HT1080 (cell line): ENCODE measurements at places on chromosomes 12 and 14. TPM values are rescaled to one million over a fixed set of nuclear protein-coding genes. Genes with fewer than 3 reads are reported as not detected.

The PTGR2 gene
- total RNA-seq: 1.6 and 4.3 TPM in 2 replicates

- DNase-seq: no peak
Measured at GRCh38 chr12:44459569-44459968, 416.5 kb downstream of the NELL2 start.

DNA sequence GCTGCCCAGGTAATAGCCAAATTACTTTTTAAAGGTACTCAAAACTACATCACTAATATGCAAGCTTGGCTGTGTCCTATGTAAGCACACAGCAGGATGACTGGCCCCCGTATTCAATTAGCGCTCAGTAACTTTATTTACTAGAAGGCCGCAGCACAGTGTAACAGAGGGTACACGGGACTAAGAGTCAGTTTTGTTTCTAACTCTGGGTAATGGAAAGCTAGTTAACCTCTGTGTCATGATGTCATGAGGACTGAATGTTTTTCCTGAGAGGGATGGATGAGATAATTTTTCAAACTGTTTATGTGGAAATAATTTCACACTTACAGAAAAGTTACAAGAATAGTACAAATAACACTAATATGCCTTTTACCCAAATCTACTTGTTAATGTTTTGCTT, 27.1 kb downstream of the GALNT4 start:
- DNase-seq: no peak

GRCh38 chr12:45464699-45465098, 248.8 kb downstream of the ANO6 start:
- peak; percentile 3 for DNase-seq

DNA sequence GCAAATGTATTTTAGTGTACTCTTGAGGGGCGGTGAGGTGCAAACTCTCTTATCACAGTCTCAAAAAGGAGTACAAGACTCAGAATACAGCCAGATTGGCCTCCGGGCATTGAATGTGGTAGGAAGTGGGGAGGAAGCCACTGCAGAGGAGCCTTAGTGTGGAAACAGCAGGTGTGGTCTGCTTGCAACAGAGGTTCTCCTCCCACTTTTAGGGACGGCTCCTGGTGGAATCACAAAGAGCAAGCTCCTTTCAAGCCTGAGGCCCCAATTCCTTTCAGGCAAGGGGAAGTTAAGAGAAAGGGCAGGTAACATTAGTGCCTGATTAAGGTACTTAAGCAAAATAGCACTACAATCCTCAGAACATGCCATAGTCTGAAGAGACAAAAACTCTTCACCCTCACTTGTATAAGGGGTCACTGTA, 23.7 kb upstream of the SLC2A3 start:
- DNase-seq: no peak

DNA sequence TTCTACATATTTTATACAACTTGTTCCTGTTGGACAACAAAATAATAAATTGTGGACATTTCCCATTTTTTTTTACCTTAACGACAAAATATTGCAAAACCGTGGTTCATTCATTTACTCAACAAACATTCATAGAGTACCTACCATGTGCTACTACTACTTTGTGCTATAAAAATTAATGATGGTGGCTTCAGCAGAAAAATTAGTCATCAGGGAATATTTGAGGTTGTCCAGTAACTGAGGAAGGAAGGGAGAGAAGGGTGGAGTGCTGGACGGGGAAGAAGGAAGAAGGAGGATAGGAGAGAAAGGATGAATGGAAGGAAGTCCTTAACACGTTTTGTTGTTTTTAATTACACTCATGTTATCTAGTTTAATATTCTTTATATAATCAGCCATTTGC, 53.7 kb downstream of the PPFIBP1 start:
- DNase-seq: no peak

The RNASE1 gene
- 1.0 and 1.1 TPM in 2 replicates for total RNA-seq

The FNTB gene
- 12.0 and 17.2 TPM in 2 replicates for total RNA-seq

- no peak for DNase-seq
Measured at GRCh38 chr12:128684352-128684751, 139.4 kb downstream of the SLC15A4 start.

DNA sequence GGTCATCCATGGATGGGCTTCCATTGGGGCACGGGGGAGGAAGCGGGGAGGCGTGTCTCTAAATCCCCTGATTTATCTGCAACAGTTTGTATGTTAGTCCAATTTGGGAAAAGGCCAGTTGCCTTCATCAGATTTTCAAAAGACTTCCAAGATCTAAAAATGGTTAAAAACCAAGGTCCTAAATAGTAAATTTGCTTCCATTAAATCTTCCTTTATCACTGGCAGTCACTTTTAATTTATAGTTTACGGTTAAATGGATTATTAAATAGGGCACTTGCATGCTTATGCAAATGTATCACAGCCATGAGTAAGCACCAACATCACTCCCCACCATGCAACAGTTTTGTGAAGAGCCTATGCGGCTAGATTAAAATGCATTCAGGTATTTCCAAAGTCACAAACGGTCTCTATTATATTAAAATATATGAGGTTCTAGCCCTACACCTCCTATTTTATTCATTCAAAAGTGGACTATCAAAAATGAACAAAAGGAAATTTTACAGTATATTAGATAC, 108.2 kb upstream of the GPHB5 start:
- no peak for DNase-seq

The FCF1 gene
- 22.7 and 62.8 TPM in 2 replicates for total RNA-seq

DNA sequence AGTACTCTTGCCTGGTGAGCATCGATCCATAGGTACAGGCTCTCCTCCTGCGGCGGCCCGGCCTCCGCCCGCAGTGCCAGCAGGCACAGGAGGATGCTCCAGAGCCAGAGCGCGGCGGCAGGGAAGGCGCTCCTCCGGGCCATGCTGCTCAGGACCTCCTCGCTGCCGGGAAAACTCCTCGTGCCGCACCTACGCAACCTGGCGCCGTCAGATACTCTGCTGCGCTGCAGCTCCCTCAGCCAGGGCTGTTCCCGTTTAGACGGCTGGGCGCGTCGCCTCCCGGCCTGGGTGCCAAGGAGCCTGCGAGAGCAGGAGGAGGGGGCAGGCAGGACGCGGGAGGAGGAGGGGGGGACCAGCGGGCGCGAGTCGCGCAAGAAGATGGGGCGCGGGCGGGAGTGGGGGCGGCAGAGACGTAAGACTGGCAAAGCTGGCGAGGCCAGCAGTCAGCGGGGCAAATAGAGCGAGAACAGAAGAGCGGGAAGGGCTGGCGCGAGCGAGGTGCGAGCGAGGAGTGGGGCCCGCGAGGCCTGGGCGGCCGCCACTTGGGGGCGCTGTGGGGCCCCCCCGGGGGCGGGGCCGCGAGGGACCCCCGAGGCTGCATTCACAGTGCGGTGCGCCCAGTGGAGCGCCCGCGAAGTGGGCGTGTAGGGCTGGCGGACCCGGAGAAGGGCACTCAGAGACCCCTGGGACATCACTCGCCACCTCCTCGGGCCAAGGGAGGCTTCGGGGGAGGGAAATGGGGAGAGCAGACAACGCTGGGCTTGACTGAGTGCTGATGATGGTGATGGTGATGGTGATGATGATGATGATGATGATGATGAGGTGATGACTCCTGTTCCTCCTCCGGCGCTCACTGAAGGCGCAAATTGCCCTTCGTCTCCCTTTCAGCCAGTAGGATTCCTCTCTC, at the start of gene WIF1:
Gene WIF1, minus strand, starts transcription at position 257 of the 907 bp plus-strand sequence. Its CDS starts 114 bp downstream, at position 143.
- DNase-seq: no peak

DNA sequence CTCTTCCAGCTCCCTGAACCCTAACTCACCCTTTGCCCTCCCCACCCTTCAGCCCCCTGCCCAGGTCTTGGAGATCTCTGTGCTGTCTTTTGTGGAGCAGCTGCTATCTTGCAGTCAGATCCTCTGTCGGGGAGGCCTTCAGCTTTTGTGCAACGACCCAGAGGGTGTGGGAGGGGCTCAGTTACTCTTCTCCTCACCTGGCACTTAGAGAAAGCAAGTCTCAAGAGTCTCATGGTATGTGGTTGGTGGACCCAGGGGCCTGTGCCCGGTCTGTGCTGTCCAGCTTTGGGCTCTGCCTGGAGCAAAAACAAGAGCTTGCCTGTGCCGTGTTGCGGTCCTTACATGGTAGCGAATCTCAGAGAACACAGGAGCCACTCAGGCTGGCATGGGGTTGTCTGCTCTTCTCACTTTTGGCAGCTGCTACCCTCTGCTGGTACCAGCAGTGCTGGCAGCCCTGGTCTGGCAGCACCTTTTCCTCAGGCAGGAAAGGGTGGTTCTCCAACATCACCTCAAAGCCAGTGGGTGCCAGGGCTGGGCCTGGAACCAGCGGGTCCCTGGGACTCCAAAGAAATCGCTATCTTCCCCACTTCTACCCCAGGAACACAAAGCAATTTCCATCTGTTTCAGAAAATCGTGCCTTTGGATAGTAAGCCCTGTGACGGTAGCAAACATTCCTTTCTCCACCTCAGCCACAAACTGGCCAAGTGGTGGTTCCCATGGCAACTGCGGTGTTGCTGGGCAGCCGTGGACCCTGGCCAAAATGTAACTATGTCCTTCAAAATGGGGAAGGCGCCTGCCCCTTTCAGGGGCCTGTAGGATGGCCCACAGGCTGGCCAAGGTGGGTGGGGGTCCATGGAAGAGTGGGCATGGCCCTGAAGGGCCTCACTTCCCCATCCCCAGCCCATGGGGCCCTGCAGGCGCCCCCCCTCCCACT, 90.0 kb downstream of the RIN3 start:
- DNase-seq: peak; percentile 67

The IGFBP6 gene
- total RNA-seq: 58.5 and 72.9 TPM in 2 replicates

DNA sequence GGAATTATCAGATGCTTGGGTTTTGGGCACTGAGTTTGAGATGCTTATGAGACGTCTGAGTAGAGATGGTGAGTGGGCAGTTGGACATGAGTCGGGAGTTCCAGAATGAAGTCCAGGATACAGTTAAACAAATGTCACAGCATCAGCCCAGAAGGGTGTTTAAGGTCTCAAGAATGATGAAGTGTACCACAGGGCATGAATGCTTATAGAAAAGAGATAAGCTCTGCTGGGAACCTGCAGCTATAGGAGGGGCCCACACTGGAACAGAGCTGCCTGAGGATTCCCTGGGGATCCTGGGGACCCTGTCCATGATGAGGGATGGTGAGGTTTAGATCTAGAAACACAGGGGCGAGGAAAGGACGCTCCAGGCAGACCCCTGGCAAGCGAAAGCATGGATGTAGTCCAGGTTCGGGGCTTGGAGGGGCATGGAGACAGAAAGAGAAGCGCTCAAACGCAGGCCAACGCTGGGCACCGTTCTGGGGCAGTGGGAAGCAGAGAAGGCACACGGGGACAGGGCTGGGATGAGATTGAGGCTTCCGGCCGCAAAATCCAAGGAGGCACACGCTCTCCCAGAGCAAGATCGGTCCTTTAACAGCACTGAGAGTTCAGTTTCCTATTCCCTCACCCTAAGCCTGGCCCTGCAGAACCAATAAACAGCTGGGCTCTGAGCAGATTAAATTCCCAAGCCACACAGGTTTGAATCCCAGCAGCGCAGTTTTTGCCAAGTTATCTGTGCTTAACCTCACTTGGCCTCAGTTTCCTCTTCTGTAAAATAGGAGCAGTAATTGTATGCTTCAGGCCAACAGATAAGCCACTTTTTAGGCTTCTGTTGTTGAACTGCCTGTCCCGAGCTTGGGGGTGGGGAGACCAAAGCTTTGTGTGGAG, 52.9 kb downstream of the EID3 start:
- DNase-seq: no peak

The TAS2R50 gene
- 0.13 TPM in 1 of 2 replicates, not detected in the other for total RNA-seq

DNA sequence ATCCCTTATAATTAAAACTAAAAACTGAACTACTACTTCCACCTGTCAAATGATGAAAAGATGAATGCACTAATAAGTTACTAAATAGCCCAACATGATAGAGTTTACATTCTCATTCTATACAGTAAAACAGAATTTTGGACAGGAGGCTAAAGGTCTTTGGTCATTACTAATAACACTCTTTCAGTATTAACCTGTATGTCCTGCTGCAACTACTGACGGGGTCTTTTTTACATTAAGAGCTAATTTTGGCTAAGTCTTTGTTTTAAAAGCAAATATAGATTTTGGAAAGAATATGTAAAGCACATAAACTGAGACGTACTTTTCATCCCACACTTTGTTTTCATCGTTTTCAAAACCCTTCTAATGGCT, 175.4 kb upstream of the CDKN3 start:
- no peak for DNase-seq

The ABCC9 gene
- 0.35 and 0.47 TPM in 2 replicates for total RNA-seq

DNA sequence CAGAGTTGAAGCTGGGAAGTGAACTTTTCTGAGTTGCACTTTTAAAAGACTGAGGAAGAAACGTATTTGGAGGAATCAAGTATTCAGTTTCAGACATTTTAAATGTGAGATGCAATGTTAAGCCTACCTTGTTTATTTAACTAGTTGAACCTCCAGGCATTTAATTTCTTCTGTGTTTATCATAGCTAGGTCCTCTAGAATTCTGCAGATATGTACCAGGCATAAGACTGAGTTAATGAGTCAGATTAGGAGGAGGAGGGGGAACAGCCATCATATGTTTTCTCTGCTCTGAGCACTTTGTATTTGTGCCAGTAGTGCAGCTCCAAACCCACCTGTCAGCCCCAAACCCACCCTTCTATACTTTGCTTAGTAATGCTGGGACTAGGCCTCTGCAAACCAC, 16.4 kb upstream of the SAMD4A start:
- no peak for DNase-seq

DNA sequence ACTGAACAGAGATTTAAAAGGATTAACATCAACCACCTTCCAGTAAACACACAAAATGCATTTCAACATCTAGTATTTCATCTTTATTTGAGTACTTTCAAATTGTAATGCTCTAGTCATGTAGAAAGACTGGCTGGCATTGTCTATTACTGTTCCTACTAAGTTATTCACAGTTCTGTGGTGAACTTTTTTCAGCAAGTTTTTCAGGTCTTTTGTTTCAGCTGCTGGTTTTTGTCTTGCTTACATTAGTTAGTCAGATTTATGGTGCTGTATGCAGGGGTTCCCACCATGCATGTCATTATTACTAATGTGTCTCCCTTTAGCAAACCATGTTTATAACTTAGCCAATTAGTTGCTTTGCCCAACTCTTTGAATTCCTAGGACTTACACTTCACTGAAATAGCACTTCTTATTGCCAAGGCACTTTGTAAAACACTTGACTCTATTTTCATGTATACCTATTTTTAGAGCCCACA, 253.4 kb upstream of the KITLG start:
- DNase-seq: no peak

DNA sequence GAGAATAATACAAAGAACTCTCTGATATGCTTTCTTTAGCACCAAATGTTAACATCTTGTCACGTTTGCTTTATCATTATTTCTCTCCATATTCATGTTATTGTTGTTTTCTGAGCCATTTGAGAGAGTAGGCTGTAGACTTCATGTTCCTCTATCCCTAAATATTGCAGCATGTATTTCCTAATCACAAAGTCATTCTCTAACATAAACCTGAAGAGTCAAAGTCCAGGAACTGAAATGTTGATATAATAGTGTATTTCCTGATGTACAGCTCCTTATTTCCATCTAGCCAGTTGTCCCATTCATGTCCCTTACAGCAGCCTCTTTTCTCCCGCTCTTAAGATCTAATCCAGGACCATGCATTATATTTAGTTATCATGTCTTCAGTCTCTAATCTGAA, 72.8 kb downstream of the SPATS2 start:
- DNase-seq: no peak

DNA sequence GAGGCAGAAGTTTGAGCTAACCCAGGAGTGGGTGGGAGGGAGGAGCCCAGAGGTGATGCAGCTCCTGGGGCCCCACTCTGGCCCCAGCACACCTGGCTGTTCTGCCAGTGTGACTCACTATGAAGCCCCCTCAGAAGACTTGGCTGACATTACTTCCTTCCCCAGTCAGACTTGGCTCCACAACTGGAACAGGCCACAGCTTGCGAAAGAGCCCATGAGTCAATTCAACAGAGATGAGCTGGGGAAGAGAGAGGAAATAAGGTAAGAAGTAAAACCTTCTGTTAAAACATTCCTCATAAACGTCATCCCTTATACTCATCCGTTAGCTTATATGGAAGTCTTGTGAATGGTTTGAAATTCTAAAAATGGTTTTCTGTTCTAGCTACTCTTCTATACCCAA, 245.9 kb downstream of the ADAMTS20 start:
- peak; percentile 93 for DNase-seq
